ENCODE measurements at places on chromosomes 3 and 15.

GRCh38 chr3:39317571-39318169 is 11.8 kb upstream of the CCR8 start:
- no peak for DNase-seq

- no peak for DNase-seq
Measured at GRCh38 chr3:52146189-52146588, 8.0 kb downstream of the POC1A start.

- no peak for DNase-seq
Measured at GRCh38 chr3:36733162-36733696, 31.1 kb downstream of the DCLK3 start.

DNA sequence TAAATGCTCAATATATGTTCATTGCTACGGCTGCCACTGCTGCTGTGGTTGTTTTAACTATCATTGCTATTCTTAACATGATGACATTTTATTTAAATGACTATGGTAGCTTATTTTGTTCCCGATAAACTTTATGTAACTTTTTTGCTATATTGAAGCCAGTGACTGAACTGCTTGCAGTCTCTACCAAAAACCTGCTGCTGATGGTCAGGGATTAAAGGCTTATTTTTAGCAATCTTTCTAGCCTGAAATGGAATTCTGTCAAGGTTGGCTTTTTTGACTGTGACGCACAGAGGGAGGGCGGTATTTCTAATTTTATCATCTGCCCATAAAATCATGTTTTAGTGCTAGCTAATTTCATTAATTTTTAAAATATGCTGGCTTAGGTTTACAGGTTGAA is 271.8 kb downstream of the KCNH8 start:
- DNase-seq, result no peak

DNA sequence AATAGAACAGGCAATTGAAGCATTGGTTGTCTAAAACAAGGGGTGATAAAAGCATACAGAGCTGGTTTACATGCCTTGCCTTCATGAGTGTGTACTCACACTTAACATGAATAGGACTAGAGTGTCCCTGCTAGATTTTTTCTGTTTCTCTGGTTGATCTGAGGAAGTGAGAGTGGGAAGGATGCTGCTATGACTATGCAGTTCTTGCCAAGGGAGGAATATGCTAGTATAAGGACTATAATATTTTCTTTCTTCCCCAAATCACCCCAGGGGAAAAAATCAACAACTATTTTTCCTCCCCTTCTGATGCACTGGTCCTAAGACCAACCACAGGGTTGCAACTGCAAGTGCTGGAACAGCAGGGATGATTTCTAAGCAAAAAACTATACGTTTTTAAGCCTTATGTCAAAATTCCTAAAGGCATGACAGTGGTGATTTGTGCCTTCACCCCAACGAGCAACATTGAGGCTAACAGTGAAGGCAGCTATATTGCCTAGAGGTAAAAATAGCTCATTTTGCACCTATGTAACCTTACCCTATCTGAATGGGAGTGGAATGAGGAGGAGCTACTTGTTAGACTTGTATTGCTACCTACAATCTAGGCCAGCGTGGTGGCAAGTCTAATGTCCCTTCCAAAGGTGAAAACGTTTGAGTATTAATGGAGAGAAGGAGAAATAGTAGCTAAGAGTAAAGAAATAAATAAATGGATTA is 33.5 kb upstream of the USP8 start:
- DNase-seq, result no peak

- no peak for DNase-seq
Measured at GRCh38 chr3:18827664-18828063, 320.6 kb upstream of the KCNH8 start.

GRCh38 chr15:48963524-48964113 is at the start of gene SHC4:
Gene SHC4 (minus strand): TSS chr15:48963919. CDS start chr15:48963015, 904 bp downstream.
- no peak for DNase-seq

- no peak for DNase-seq
Measured at GRCh38 chr3:24521420-24522145, 26.9 kb upstream of the THRB start.

GRCh38 chr15:60126661-60127060 is 122.5 kb downstream of the FOXB1 start:
- DNase-seq, result no peak

- DNase-seq, result no peak
Measured at GRCh38 chr3:150015901-150016300, 45.2 kb upstream of the PFN2 start.

GRCh38 chr15:96180087-96180748 is 150.3 kb upstream of the NR2F2 start:
- no peak for DNase-seq

DNA sequence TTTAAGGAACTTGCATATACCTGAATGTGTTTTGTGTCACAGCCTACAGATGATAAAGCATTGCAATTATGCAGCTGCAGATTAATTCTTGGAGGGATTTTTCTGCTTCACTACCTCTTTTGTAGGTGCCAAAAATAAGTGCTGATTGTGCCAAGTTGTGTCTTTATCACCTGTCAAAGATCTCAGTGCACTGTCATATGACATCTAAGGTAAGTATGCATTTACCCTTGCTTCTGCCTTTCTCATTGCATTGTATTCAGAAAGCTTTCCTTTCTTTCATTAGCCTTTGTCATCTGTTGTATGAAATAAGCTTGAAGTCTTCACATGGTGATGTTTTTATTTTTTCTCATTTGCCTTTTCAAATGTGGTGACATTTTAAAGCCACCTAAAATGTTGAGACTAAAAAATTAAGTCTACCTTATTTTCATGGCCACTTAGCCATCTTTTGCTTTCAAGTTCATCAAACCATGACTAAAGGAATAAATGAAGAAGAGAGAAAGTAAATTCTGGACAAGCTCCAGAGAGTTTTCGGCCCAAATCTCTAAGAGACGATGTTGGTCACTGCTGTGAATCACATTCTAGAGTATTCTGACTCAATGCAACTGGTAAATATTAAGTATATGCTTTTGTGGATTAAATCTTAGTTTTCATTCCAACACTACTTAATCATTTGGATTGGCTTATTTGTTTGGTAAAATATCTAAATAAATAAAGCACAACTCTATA is 381.8 kb upstream of the EPHA3 start:
- DNase-seq, result no peak

GRCh38 chr15:70438776-70439175 is 324.6 kb downstream of the UACA start:
- no peak for DNase-seq

DNA sequence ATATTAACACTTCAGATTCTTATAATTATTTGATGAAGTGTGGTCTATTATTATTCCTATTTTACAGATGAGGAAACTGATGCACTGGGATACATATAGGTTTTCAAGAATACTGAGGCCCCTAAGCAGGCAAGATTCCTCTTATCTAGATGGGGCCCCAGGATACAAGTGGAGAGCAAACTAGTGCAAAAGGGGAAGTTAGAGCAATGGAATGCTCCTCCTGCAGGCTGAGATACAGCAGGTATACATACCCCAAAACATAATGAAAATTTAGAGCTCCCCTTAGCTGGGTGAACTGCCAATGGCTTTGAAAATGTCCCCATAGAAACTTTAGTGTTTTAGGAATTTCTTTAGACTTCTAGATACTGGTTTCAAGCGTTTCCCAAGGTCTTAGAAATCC is 247.1 kb downstream of the CHST2 start:
- DNase-seq, result no peak

- no peak for DNase-seq
Measured at GRCh38 chr3:122536632-122537001, 21.9 kb upstream of the KPNA1 start.

GRCh38 chr3:27880969-27881892 is 159.1 kb upstream of the EOMES start:
- DNase-seq, result no peak

- no peak for DNase-seq
Measured at GRCh38 chr3:115825046-115825445, 201.7 kb downstream of the GAP43 start.

GRCh38 chr15:75532413-75533250 is 46.5 kb downstream of the PTPN9 start:
- DNase-seq, result no peak

DNA sequence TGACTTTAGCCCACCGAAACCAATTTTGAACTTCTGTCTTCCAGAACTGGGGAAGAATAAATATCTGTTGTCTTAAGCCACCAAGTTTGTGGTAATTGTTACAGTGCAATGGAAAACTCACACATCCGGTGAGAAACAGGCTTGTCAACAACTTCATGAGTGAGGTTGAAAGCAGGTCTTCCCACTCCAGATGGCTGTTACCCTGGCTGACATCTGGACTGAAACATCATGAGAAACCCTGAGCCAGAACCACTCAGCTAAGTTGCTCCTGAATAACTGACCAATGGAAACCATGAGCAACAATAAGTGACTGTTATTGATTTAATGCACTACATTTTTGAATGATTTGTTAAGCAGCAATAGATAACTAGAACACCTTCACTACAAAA is 10.3 kb downstream of the ACSBG1 start:
- DNase-seq, result no peak

- DNase-seq, result no peak
Measured at GRCh38 chr3:57699591-57699990, 6.7 kb upstream of the DENND6A start.

GRCh38 chr15:91824256-91824655 is 29.3 kb upstream of the SLCO3A1 start:
- no peak for DNase-seq

- no peak for DNase-seq
Measured at GRCh38 chr3:97938444-97938843, 33.8 kb downstream of the RIOX2 start.

- DNase-seq, result no peak
Measured at GRCh38 chr15:64774037-64774628, 1.3 kb downstream of the RBPMS2 start.

DNA sequence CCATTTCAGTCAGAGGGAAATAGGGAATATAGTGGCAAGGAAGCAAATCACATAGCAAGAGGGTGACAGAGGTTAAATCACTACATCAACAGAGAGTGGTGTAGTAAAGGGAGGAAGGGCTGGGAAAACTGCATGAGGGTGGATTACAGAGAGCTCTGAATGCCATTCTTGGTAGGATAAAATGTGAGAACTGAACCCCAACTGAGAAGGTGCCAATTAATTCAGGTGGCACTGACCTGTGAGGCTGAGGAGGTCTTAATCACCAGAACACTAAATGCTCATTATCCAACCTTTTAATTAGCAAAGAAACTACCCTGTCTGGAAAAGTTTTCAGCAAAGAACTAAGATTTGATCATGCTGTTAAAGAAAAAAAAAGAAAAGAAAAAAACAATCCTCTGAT is 202.7 kb downstream of the LRRN1 start:
- DNase-seq, result no peak

DNA sequence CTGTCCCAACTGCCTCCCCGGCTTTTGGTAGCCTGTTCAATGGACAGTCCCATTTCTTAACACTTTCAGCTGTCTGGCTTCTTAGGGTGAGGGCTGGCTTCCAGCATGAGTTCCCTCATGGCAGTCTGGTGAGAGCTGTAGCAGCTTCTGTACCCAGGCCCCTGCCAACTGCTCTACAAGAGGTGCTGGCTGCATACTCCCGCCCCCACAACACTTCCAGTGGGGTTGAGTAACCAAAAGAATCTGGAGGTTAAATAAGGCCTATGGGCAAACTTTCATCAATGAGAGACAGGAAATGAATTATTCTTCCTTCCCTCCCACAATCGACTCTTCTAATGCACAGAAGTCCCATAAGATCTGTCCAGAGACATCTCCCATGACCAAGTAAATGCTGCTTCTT is 145.0 kb downstream of the NEK10 start:
- no peak for DNase-seq

GRCh38 chr15:61173899-61174689 is 55.0 kb downstream of the RORA start:
- DNase-seq, result no peak

- peak; percentile 23 for DNase-seq
Measured at GRCh38 chr3:70554170-70554569, 241.7 kb upstream of the MDFIC2 start.

DNA sequence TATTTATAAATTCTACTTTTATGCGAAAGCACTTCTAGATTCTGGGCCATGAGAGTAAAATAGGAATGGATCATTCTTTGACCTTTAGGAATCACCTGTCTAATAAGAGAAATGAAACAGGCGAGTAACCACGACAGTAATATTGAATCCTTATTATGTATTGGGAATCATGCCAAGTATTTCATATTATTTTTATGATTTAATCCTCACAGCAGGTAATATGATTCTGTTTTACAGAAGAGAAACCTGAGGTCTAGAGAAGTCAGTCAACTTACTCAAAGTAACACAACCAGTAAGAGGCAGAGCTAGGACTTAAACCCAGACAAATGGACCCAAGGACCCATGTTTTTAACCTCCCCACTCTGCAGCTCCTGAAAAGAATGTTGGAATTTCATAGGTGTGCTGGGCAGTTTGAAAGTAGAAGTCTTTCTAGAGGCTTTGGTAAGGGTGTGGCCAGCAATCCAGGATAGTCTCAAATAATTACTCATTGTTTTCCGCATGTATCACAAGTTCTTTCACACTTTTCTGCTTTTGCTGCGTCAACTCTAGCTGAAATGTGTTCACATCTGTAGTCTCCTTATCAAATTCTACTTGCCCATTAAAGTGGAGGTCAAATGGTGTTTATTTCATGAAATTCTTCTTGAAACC is 181.7 kb downstream of the TPRG1 start:
- no peak for DNase-seq

DNA sequence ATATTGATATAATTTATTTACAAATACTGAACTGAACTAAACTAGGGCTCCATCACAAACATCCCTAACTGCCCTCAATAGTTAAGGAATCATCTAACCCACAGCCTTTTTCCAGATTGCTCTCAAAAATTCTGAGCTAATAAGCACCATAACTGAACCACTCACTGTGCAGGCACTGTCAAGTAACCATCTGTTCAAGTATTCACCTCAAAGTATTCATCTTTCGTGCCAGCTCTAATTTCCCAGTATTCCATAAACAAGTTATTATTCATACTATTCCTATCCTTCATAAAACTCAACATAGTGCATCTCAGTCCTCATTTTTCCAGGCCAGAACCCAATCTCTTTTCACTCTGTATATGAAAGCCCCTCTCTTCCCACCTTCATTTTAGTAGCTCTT is 41.1 kb downstream of the THBS1 start:
- no peak for DNase-seq

DNA sequence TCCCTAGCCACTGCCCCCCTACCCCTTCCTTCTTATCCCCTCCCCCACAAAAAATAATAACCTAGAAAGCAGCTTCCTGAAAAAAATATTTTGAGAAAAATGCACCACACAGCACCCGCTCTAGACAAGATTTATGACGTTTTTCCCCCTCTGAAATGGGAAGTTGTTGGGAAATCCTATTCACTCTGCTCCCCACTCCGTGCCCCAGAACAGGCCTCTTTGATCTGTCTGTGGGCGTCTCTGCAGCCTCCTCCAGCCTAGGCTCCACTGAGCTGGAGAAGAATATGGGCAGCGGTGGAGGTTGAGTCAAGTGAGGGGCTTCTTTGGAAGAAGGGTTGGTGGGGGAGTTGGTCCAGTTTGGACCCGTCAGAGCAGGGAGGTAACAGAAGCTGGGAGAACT is 28.5 kb upstream of the POLG start:
- no peak for DNase-seq

DNA sequence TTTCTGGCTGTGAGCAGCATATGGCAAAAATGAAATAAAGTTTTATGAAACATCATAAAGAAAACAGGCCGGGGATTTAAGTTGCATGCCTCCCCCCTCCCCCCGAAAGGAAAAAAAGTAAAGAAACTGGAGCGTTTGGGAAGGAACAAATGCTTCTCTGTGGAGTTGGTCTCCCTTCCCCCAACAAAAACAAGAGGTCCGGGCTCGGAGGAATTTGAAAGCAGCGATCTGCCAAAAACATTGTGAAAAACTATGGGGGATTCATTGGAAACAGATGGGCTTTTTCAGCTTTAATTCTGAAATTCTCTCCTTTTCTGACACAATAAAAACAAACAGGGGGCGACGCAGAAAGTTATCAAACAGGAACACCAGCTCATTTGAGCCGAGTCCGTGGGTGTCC is 17.0 kb downstream of the RGMA start:
- DNase-seq, result peak; percentile 2

Measured in AG04449 (cell line).